ENCODE measurements at places on chromosomes 12 and 14.

DNA sequence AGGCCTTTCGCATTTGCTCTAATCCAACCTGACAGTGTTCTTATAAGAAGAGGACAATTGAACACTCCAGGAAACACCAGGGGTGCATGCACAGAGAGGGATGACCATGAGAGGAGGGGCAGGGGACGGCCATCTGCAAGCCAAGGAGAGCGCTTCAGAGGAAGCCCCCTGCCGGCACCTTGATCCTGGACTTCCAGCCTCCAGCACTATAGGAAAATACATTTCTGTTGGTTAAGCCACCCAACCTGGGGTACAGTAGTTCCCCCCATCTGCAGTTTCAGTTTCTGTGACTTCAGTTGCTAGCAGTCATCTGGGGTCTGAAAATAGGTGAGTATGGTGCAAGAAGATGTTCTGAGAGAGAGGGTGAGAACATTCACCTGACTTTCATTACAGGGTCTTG is 64.7 kb downstream of the CLMN start:
- DNase-seq, result no peak

GRCh38 chr14:60643463-60644314 is 5.6 kb downstream of the SIX1 start:
- no peak for DNase-seq

GRCh38 chr12:122884860-122885259 is 11.1 kb downstream of the VPS37B start:
- DNase-seq, result no peak

- no peak for DNase-seq
Measured at GRCh38 chr12:127083008-127083949, 1183.7 kb upstream of the TMEM132C start.

- DNase-seq, result no peak
Measured at GRCh38 chr14:58677001-58677400, 39.2 kb downstream of the DACT1 start.

- DNase-seq, result no peak
Measured at GRCh38 chr14:91911474-91912032, 35.9 kb downstream of the FBLN5 start.

GRCh38 chr12:121530600-121531355 is 50.0 kb downstream of the KDM2B start:
- no peak for DNase-seq

- DNase-seq, result no peak
Measured at GRCh38 chr14:105838107-105838506, 311.7 kb downstream of the TMEM121 start.

GRCh38 chr14:56194042-56194441 is 75.8 kb downstream of the PELI2 start:
- DNase-seq, result no peak

- no peak for DNase-seq
Measured at GRCh38 chr14:100655741-100656085, 68.5 kb upstream of the BEGAIN start.

DNA sequence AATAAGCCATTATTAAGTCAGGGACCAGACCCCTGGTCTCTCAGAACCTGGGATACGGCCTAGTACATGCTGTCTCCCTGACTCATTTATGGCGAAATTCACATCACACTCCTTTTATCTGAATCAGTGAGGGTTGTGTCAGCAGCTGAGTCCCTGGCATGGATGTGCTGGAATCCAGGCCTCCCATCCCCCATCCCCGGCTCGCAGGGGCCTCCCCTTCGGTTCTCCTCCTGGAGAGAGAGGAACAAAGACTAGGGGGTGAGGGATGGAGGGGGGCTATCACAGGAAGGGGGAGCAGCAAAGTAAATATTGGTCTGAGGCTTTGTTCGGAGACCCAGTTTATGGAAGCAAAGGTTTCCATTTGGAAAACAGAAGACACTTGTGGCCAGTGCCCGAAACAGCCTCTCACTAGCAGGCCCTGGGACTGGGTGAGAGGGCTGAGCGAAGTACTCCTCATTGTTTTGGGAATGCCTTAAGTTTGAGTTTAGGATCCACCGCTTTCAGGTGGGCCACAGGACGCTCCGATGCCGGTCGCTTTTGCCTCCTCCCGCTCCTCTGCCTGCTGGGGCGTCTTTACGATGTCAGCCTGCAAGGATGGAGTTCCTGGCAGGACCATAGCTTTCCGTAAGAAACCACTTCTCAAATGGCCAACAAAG is 145.0 kb downstream of the PRKCH start:
- DNase-seq, result no peak

DNA sequence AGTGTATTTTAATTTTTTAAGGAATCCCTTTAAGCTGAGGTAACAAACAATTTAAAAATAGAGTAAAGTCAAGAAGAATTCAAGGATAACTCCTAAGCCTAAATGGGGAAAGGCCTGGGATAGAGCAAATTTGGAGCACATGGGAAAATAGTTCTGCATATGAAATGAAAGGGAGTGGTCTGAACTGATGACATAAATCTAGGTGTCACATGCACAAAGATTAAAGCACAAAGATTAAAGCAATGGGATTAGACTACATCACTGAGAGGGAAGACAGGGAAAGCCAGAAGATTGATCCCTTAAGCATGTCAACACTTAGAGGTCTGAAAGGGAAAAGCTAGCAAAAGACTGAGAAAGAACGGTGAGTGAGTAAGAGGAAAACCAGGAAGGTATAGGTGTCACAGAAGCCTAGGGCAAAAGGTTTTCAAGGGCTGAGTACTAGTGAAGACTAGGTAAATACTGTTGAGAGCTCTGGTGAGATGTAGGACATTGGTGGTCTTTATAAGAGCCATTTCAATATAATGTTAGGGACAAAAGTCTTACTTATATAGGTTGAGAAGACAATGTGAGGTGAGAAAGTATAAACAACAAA is 59.6 kb downstream of the SEC23A start:
- no peak for DNase-seq

GRCh38 chr12:29278673-29279420 is 102.1 kb downstream of the ERGIC2 start:
- DNase-seq, result no peak

- DNase-seq, result no peak
Measured at GRCh38 chr12:46222636-46223035, 46.2 kb downstream of the SLC38A1 start.

DNA sequence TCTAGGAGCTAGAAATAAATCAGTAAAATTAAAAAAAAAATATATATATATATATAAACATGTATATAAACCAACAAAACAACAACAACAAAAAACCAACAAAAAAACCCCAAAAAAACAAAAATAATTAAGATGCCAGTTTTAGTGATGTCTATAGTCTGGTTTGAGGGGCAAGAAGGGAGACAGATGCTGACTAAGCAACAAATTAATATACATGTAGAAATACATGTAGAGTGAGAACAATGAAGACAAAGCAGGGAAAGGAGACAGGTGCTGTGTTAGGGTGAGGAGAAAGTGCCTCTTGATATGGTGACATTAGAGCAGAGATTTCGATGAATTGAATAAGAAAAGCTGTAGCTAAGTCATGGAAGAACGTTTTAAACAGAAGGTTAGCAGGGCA is 477.9 kb downstream of the APAF1 start:
- DNase-seq, result no peak

DNA sequence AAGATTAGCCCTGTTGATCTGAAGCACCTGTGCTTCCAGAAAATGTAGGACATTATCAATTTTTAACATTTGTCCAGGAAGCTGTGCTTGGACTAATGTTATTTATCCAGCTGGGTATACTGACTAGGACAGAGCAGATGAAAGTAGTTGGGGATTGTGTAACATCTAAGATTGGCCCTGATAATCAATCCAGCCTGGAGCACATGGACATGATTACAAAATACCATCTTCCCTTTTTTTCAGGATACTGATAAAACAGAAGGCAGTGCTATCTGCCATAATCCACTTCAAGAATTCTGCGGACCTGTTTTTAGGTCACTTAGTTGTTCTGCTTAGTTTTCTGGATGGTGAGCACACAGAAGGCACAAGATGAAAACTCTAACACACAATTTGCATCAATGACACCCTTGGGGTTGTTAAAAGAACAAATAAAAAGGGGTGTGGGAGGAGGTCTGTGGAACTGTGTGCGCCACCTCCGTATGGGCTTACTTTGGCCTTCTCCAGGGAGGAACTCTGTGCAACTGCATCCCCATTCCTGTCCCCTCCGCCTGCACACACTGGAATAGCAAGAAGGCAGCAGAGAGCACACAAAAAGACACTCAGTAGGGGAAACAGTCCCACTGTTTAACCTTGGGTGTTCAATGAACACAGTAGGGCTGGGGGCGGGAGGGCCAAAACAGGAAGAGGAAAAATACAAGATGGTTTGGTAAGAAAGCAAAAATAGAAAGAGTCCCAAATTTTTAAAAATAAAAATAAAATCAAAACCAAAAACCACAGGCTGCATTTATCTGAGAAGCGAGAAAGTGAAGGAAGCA is 31.1 kb upstream of the DUSP6 start:
- no peak for DNase-seq

GRCh38 chr12:104171785-104172569 is 34.0 kb upstream of the NFYB start:
- no peak for DNase-seq

DNA sequence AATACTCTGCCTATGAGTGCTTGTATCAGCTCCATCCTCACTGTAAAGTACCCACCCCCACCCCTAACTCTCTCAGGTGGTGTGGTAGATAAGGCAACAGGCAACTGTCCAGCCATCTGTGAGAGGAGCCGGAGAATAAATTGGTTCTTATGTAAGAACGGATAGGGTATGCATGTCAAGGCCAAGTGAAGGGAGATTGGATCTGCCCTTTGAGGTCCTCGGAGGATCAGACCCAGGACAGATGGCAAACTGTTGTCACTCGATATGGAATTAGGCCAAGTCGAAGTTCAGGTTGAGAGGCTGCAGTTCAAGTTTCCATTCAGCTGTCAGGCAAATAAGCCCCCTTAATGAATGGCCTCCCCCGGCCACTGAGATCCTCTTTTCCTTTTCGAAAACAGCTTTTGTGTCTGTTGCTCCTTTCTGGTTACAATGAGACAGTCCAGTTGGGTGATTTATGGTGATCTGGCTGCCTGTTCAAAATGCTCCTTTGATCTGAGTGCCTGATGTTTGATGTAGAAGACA is 120.3 kb downstream of the VRK1 start:
- DNase-seq, result no peak

GRCh38 chr14:60008042-60008441 is 83.7 kb upstream of the PCNX4 start:
- DNase-seq, result no peak

- DNase-seq, result no peak
Measured at GRCh38 chr12:96375841-96376604, 24.2 kb downstream of the CDK17 start.

DNA sequence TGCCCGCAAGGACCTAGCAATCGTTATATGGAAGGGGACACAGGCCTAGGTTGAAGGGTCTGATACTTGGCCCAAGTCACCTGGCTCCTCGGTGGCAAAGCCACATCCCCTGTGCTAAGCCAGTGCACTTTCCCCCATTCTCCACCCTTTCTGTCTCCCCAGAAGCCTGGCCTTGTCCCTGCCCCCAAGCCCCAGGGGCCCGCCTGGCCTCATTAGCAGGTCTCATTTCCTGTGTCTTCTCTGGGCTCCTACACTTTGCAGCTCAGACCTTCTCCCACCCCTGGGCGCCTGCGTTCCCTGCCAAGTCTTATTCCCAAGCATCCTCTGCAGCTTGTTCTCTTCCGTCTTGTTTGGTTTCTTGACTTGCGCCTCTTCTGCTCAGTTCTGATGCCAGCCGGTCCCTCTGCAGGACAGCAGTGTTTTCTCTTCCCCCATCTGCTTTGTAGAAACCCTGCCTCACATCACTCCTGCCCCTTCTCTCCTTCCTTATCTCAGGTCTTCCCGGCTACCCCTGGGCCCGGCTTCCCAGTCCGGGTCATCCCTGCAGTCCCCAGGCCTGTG is 66.7 kb downstream of the SLC24A4 start:
- DNase-seq, result no peak

DNA sequence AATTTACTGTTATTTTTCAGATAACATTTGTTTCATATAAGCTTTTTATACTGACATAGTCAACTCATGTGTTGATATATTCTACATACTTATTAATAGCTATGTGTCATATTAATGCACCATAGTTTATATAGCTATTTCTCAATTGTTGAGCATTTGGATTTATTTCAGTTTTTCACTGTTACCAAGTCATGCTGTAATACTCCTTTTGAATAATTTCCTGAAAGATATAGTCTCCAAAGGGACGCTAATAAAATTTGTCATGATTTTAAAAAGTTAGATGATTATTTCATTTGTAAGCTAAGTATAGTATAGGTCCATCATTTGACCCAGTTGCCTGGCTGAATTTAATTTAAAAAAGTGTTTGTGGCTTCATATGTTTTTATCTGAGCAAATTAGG is 47.8 kb downstream of the ATL1 start:
- no peak for DNase-seq

Measured in stimulated activated CD4-positive, alpha-beta T cell treated with anti-CD3 and anti-CD28 coated beads, TNF-alpha, amount 100 ng/mL, for 1 hour (primary cell).